ENCODE measurements at places on chromosomes 3 and 15.
A peak's percentile ranks its signal among the peaks of the same experiment; 100 is the strongest.

DNA sequence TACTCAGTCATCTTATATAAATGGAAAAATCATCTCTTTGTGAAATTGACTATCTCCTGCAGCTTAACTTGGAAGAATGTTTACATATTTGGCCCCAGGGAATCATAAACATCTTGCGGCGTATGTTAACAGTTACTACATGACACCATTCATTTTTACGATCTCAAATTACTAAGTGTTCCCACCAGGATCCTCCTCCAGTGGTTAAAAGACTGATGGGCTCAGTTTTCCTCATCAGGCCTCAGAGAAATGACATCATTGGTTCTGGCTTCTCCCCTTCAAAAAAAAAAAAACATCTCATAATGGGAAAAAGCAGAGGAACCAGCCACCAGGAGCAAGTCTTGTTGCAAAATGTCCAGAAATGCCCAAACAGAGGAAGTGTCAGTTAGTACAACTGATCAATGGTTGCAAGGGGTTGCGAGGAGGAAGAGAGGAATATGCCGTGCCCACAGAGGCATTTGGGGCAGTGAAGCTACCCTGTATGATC lies 70.5 kb upstream of the LIPC start:
- peak; percentile 46 for DNase-seq

- no peak for DNase-seq
Observed at GRCh38 chr15:89991312-89991711, 9.8 kb upstream of the ZNF710 start.

DNA sequence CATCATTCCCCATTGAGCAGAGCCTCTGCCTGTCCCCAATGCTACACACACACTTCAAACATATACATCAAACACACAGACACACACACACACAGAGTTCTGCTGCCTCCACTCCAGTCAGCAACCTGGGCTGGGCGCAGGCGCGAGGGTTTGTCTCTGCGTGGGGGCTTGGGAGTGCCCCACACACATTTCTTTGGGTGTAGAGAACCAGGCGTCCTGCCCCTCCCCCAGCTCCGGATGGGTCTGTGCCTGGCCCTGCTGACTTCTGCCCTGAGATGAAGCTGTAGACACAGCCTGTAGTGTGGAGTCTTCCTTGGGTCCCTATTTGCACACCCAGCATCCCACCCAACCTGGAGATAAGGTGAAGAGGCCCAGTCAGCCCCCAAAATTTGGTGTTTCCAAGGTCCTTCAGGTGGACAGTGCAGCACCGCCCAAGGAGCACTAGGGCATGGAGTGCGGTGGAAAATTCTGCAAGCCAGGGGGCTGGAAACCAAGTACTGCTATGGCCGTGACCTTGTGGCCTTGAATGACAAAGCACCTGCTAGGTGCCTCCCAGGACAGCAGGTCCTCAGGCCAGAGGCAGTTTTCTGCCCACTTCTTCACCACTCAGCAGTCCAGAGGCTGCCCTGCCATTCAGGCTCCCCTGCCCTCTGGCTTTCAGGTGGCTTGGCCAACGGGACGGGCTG lies 26.8 kb downstream of the FBXW12 start:
- DNase-seq, result no peak

DNA sequence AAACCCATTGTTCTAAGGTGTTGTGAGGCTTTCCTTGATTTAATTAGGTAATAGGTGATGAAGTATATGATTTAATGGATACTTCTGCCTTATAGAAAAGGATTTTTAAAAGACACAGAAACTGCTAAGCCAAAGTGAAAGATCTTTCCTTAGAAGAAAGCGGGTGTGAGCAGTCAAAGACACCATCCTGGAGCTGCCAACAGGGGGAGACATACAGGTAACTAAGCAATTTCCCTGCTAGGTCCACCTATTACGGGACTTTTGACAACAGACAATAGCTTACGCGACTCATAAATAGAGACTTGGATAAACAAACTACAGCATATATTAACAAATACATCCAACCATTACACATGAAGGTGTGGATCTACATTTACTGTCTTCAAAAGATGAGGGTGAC lies 669.5 kb downstream of the SQOR start:
- no peak for DNase-seq

DNA sequence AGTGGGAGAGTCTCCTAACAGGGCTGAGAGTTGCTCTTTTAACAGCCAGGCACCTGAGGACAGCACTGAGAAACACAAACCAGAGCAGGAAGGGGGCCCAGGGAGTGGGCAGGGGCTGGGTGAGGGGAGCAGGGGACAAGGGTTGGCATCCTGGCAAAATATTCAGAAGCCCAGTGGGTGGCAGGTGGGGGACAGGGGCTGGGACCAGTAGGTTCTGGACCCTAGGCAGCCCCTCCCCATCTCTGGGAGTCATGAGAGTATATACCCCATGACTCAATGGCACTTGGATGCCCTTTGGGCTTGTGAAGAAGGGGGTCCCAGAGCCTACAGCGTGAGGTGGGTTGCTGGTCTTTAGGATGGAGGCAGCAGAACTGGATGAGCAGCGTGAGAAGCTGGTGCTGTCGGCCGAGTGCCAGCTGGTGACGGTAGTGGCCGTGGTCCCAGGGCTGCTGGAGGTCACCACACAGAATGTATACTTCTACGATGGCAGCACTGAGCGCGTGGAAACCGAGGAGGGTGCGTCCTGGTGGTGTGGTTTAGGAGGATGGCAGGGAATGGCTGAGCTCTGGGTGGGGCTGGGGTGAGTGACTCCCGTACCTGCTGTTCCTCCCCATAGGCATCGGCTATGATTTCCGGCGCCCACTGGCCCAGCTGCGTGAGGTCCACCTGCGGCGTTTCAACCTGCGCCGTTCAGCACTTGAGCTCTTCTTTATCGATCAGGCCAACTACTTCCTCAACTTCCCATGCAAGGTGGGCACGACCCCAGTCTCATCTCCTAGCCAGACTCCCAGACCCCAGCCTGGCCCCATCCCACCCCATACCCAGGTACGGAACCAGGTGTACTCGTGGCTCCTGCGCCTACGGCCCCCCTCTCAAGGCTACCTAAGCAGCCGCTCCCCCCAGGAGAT lies 24.2 kb downstream of the NBEAL2 start:
- DNase-seq, result no peak

All from NCI-H2107 (cell line).